ENCODE measurements at places on chromosomes 16 and 17. TPM values are rescaled to one million over a fixed set of nuclear protein-coding genes. Genes with fewer than 3 reads are reported as not detected.

The ELMO3 gene
- total RNA-seq = 68.0 TPM

- DNase-seq = no peak
Observed at GRCh38 chr17:37118366-37119137, 169.8 kb downstream of the AATF start.

The HS3ST3A1 gene
- total RNA-seq = 0.65 TPM

GRCh38 chr17:29291163-29291752, 2.7 kb downstream of the NUFIP2 start:
- no peak for DNase-seq

The UNC13D gene
- total RNA-seq = 40.2 TPM

The OR4D1 gene
- not detected for total RNA-seq

DNA sequence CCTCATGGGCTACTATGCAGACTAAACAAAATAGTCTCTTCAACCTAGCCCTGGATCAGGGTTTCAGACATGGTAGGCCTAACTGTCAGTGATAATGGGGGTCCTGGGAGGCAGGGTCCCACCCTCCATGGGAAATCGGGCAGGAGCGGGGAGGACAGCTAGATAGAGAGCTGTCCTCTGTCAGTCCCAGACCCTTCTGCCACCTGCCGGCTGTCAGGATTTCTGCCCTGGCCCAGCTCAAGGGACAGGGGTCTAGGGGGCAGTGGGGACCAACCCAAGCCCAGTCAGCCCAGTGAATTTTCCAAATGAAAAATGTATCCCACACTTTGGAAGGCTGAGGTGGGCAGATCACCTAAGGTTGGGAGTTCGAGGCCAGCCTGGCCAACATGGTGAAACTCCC, 5.3 kb downstream of the CA7 start:
- DNase-seq = no peak

The STAC2 gene
- total RNA-seq = 0.17 TPM

DNA sequence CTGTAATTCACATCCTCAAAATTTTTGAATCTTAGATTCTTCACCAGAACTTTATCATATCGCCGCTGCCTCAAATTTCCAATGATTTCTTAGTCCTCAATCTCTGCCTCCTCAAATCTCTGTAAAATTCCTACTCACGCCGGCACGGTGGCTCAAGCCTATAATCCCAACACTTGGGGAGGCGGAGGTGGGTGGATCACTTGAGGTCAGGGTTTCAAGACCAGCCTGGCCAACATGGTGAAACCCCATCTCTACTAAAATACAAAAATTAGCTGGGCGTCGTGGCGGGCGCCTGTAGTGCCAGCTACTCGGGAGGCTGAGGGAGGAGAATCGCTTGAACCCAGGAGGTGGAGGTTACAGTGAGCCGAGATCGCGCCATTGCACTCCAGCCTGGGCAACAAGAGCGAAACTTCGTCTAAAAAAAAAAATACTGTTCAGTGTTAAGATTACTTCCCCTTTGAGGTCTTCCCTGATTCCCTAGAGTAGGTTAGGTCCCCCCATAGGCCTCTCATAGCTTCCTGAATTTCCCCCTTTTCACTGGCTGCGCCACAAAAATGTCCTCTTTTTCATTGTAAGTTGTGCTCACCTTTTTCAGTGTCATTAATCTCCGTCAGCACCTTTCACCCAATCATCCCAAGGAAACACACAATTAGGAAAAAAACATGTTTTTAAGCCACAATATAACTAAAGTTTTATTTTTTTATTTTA, 919 bp upstream of the CBX1 start:
- DNase-seq = no peak

The TENT4B gene
- 10.6 TPM for total RNA-seq

GRCh38 chr16:15466131-15466530, 31.7 kb downstream of the BMERB1 start:
- no peak for DNase-seq

The PIRT gene
- total RNA-seq = 1.1 TPM
